Cardiac atrium fibroblast (primary cell): ENCODE measurements at places on chromosomes 12 and 14. TPM values are rescaled to one million over a fixed set of nuclear protein-coding genes. Genes with fewer than 3 reads are reported as not detected.

MLH3 gene
- total RNA-seq, result 9.0 and 20.7 TPM in 2 replicates

SLC5A8 gene
- total RNA-seq, result not detected in 2 replicates

RERGL gene
- total RNA-seq, result not detected in 2 replicates

HOXC4 gene
- total RNA-seq, result not detected in 2 replicates

CPNE6 gene
- total RNA-seq, result not detected in 2 replicates

SLC7A8 gene
- 0.32 and 2.0 TPM in 2 replicates for total RNA-seq

BDKRB2 gene
- total RNA-seq, result 0.18 and 0.32 TPM in 2 replicates

FERMT2 gene
- total RNA-seq, result 164 and 195 TPM in 2 replicates

DPY19L2 gene
- total RNA-seq, result 0.36 and 0.81 TPM in 2 replicates
